Lung (tissue), 17 donors: ENCODE measurements at places on chromosomes 3 and 15. TPM values are rescaled to one million over a fixed set of nuclear protein-coding genes. Genes with fewer than 3 reads are reported as not detected.

- H3K27me3 ChIP-seq, result no peaks in the 10 kb centered on the region
- no peak overlapping the region for H3K4me3 ChIP-seq
- H3K27ac ChIP-seq, result no peak overlapping the region
- H3K36me3 ChIP-seq, result peaks cover 6% of the 10 kb centered on the region
- no peaks in the 10 kb centered on the region for H3K4me1 ChIP-seq
Measured at GRCh38 chr15:96274698-96275097, 55.8 kb upstream of the NR2F2 start.

Gene NEK10
- 3.5 TPM for polyA plus RNA-seq

Gene ARHGEF26
- polyA plus RNA-seq, result 22.1 TPM

- no peaks in the 10 kb centered on the region for H3K27me3 ChIP-seq
- H3K36me3 ChIP-seq, result no peaks in the 10 kb centered on the region
- no peak for DNase-seq
- peaks cover 1% of the 10 kb centered on the region for H3K4me1 ChIP-seq
Measured at GRCh38 chr3:61783993-61784718, 222.8 kb downstream of the PTPRG start.

DNA sequence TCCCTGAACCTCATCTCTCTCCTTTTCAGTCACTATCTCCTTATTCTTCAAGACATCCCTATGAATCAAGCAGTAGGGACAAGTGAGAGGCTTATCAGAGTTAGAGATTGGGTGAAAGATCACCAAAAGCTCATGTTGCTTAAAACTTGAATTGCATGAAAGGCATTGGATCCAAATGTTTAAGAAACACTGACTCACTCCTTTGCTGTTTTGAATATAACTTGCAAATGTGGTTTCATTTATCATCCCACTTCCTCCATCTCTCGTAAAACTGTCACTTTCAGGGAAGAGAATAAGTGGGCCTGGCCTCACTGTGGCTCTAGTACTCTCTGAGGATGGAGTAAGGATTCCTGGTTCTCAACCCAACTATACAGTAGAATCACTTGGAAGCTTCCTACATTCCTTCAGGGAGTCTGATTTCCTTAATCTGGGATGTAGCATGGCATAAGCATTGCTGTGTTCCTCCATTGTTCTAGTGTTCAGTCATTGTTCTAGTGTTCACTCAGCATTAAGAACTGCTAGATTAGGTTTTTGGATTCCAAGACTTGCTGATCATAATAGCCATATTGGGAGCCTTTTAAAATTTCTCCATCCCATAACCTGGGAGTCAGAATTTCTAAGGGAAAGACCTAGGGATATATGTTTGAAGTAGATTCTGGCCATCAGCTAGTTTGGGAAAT lies 171.8 kb downstream of the TMEM108 start:
- H3K4me1 ChIP-seq, result no peaks in the 10 kb centered on the region
- H3K4me3 ChIP-seq, result no peak overlapping the region
- DNase-seq, result no peak
- H3K27ac ChIP-seq, result no peak overlapping the region
- no peaks in the 10 kb centered on the region for H3K36me3 ChIP-seq

DNA sequence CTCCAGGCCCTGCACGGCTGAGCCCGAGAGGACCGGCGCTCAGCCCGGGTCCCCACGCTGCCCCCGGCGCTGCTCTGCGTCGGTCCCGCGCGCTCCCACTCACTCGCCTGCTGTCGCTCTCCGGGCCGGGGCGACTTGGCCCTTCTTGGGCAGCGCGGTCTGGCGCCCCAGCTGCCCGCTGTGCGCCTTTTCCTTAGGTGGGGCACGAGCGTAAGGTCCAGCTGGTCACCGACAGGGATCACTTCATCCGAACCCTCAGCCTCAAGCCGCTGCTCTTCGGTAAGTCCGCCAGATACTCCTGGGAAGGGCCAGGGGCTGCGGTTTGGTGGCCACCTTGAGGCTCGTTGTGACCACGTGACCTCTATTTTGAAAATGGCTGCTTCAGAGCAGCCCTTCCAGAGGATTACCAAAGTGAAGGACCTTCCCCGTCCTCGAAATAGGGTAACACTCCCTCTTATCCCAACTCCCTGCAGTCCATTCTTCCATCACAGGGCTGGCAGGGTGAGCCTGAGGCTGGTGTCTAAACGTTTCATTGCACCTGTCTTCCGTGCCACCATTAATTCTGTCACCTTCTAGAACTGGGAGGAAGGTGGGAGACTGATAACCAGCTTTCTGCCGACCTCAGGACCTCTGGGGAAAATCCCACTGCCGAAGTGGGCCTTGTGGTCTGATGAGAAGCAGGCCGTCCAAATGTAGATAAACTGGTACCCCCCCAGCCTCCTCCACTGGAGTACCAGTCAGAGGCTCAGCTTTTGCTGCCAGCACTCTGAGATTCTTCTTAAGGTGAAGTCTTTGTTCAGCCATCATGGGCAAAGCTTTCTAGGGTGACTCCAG lies 812 bp downstream of the P4HTM start:
- no peaks in the 10 kb centered on the region for H3K36me3 ChIP-seq
- DNase-seq, result peak; percentile 26
- H3K4me3 ChIP-seq, result peak overlapping the region; percentile 90
- H3K27me3 ChIP-seq, result no peaks in the 10 kb centered on the region
- H3K27ac ChIP-seq, result peak overlapping the region; percentile 98

- no peak overlapping the region for H3K27ac ChIP-seq
- no peak for DNase-seq
- no peaks in the 10 kb centered on the region for H3K4me1 ChIP-seq
- no peak overlapping the region for H3K4me3 ChIP-seq
Measured at GRCh38 chr15:50820808-50821382, 55.4 kb upstream of the SPPL2A start.

Gene ATOSA
- polyA plus RNA-seq, result 54.0 TPM

- H3K36me3 ChIP-seq, result peaks cover 13% of the 10 kb centered on the region
- H3K27ac ChIP-seq, result no peak overlapping the region
- no peak for DNase-seq
Measured at GRCh38 chr15:74832826-74833225, 6.4 kb downstream of the CPLX3 start.

DNA sequence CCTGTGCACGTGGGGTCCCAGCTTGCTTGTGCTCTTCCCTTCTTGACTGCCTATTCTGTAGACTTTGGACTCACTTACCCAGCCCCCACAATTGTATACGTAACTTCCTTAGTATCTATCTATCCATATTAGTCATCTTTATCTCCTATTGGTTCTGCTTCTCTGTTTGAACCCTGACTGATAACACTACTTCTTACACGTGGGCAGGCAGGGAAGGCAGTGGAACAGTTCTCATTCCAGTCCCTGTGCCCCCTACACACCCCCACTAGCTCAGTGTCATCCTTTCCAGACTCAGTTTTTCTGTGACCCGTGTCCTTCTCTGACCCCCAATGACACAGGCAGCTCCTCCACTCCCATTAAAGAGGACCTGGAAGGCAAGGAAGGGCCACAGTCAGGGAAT lies 74.2 kb upstream of the FBN1 start:
- no peaks in the 10 kb centered on the region for H3K4me1 ChIP-seq
- H3K27ac ChIP-seq, result no peak overlapping the region
- no peak overlapping the region for H3K4me3 ChIP-seq
- DNase-seq, result no peak
- no peaks in the 10 kb centered on the region for H3K27me3 ChIP-seq

Gene RUVBL1
- 26.6 TPM for polyA plus RNA-seq

Gene TMEM158
- 1.1 TPM for polyA plus RNA-seq

- no peak for DNase-seq
- no peaks in the 10 kb centered on the region for H3K27me3 ChIP-seq
- no peaks in the 10 kb centered on the region for H3K4me1 ChIP-seq
- H3K27ac ChIP-seq, result no peak overlapping the region
- no peak overlapping the region for H3K4me3 ChIP-seq
Measured at GRCh38 chr3:71568207-71568606, 15.3 kb downstream of the FOXP1 start.

DNA sequence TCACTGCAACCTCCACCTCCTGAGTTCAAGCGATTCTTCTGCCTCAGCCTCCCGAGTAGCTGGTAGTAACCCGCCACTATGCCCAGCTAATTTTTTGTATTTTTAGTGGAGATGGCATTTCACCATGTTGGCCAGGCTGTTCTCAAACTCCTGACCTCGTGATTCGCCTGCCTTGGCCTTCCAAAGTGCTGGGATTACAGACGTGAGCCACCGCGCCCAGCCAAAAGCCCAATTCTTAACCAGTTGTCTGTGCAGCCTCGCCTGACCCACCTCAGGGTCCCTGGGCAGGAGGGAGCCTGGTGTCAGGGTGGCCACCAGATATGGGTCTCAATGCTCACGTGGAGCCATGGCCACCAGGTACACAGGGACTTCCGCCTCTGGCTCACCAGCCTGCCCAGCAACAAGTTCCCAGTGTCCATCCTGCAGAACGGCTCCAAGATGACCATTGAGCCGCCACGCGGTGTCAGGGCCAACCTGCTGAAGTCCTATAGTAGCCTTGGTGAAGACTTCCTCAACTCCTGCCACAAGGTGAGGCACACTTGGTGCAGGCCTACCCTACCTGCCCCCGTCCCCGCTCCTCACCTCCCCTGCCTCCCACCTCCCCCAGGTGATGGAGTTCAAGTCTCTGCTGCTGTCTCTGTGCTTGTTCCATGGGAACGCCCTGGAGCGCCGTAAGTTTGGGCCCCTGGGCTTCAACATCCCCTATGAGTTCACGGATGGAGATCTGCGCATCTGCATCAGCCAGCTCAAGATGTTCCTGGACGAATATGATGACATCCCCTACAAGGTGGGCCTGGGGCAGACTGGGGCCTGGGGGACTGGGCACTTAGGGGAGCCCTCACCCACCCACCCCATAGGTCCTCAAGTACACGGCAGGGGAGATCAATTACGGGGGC lies 48.6 kb downstream of the SEMA3G start:
- no peaks in the 10 kb centered on the region for H3K27me3 ChIP-seq
- no peak overlapping the region for H3K27ac ChIP-seq
- no peak overlapping the region for H3K4me3 ChIP-seq
- no peaks in the 10 kb centered on the region for H3K4me1 ChIP-seq

DNA sequence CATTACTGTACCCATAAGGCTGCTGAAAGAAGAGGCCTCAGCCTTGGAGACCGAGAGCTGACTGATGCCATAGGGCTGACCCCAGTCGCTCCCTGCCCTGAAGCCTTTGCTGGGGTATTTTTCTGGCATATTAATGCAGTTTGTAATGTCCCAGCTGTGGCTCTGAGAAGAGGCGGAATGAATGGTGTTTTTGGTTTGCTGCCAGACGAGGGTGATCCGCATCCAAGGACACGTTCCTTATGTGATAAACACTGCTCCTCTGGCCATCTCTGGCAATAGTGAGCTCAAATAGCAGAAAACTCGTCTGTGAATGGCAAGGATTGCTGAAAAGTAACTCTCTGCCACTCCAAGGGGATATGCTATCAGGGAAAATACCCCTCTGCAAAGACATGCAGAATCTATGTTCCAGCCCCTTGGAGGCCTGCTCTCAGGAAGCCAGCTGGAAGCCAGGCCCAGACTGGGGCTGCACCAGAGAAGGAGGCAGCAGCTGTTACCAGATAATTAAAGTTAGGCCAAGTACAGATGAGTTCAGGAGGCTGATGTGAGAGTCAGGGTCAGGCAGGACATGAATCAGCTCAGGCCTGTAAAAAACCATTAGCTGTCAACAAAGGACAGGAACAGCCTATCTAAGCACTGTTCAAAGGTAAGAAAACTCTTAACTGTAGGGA lies 28.9 kb upstream of the KLHL6 start:
- no peaks in the 10 kb centered on the region for H3K36me3 ChIP-seq
- peak overlapping the region; percentile 71 for H3K27ac ChIP-seq
- no peak overlapping the region for H3K4me3 ChIP-seq
- H3K4me1 ChIP-seq, result peaks cover 29% of the 10 kb centered on the region

DNA sequence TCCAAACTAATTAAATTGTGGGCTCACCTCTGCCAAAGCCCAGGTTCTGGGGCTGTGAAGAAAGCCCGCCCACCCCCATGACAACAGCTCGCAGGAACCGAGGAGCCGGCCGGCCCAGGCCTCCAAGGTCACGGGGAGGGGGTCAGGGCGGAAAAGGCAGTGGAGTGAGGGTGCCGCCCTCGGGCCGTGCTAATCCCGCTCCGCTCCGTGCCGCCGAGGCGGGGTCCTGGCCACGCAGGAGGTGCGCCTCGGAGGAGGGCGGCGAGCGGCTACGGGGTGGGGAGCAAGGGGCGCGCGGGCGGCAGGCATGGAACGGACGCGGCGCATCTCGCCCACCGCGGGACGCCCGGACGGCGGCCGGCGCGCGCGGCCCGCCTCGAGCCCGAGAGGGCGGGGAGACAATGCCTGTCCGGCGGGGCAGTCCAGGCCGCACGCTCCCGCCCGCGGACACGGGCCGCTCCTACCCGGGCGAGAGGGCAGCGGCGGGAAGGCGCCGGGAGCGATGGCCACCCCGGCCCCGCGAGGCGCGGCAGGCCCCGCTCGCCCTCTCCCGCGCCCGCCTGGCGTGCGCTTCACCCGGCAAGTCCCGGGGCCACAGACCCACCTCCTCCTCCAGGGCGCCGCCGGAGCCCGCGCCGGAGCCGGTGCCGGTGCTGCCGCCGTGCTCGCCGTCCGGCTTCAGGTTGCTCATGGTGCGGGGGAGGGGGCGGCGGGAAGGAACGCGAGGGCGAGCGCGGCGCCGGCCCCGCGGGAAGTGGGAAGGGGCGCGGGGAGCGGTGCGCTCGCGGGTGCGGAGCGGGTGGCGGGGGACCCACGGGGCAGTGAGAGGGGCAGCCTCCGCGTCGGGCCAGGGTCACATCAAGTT lies 528 bp downstream of the RBPMS2 start:
- no peaks in the 10 kb centered on the region for H3K36me3 ChIP-seq
- peak overlapping the region; percentile 61 for H3K27ac ChIP-seq
- peaks cover 4% of the 10 kb centered on the region for H3K4me1 ChIP-seq
- no peaks in the 10 kb centered on the region for H3K27me3 ChIP-seq
- peak; percentile 30 for DNase-seq

DNA sequence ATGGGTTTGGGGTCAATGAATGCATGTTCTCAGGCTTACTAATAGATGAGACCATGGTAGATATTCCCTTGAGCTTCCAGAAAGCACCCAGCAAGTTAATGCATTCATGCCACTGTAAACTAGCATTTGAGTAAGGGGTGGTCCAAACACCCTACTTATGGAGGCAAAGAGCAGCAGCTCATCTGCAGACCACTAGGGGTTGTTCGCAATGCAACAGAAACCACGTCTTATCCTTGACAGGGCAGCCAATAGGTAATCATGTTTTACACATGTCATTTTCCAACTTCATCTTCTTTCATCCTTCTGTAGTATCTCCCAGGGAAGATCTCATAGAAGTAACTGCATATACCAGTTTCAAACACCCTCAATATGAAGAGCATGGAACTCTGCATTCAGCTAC lies 330.2 kb downstream of the RORA start:
- H3K27me3 ChIP-seq, result no peaks in the 10 kb centered on the region
- no peak overlapping the region for H3K27ac ChIP-seq
- no peak for DNase-seq
- no peaks in the 10 kb centered on the region for H3K4me1 ChIP-seq

Gene PRICKLE2
- 4.1 TPM for polyA plus RNA-seq

- H3K4me3 ChIP-seq, result no peak overlapping the region
- H3K27me3 ChIP-seq, result no peaks in the 10 kb centered on the region
- H3K36me3 ChIP-seq, result peaks cover 17% of the 10 kb centered on the region
- H3K27ac ChIP-seq, result no peak overlapping the region
- DNase-seq, result no peak
Measured at GRCh38 chr3:183924956-183925355, 40.3 kb upstream of the PARL start.

Gene DISP2
- polyA plus RNA-seq, result 0.06 TPM
